Stimulated activated CD8-positive, alpha-beta memory T cell treated with anti-CD3 and anti-CD28 coated beads, Interleukin-7, amount 100 ng/mL, for 4 hours (primary cell): ENCODE measurements at places on chromosomes 7 and 10.

- no peak for DNase-seq
These were observed 1.1 kb upstream of the EIF4H start for GRCh38 chr7:74173074-74173473.

- DNase-seq = no peak
These were observed 134.6 kb downstream of the RNF216 start for GRCh38 chr7:5646846-5647245.

GRCh38 chr10:23534326-23534725 is 95.5 kb downstream of the OTUD1 start:
- DNase-seq = no peak

GRCh38 chr7:81064426-81064825 is 145.6 kb upstream of the SEMA3C start:
- DNase-seq = no peak

DNA sequence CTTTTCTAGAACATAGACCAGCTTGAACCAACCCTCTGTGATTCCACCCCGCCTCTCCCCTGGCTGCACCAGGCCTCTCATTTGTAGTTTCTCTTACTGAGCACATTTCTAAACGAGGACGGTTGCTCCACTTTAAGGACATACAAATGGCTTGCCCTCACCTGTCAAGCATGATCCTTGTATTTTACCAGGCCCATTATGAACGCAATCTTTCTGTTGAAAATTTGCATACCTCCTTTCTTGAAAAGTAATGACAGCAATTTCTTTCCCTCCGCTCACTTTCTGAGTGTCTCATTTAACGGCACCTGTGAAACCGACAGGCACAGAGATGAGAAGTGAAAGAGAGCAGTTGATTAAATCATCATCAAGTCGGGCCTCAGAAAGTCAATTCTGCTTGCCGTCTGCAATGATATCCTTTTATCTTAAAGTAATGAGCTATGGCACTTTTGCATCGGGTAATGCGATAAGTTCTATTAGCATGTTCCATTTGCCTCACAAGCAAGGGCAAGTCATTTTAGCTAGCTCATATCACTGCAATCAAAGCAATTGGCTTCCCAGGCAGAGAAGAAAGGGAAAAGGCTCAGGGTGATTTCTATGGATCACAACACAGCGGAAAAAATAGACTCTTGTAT is 705.6 kb upstream of the GALNT17 start:
- no peak for DNase-seq

DNA sequence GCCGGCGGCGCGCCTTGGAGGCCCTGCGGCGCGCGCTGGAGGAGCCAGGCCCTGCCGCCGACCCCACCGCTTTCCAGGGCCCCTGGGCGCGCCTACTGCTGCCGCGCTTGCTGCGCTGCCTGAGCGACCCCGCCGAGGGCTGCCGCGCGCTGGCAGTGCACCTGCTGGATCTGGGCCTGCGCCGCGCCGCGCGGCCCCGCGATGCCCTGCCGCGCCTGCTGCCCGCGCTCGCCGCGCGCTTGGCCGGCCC is 280 bp downstream of the DNAAF5 start:
- DNase-seq = no peak

DNA sequence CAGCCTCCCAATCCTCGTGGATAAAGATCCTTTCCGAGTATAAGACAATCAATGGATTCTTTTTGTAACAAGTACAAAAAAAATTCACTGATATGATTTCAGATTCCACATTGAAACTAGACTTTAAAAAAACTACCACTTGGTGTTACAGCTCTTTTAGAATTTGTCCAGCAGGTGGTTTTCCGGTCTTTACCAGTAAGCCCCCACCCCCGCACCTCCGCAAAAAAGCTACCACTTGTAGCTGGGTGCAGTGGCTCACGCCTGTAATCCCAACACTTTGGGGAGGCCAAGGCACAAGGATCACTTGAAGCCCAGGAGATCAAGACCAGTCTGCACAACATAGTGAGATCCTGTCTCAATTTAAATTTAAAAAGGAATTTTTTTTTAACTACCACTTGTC is 19.8 kb downstream of the IGF2BP3 start:
- no peak for DNase-seq

DNA sequence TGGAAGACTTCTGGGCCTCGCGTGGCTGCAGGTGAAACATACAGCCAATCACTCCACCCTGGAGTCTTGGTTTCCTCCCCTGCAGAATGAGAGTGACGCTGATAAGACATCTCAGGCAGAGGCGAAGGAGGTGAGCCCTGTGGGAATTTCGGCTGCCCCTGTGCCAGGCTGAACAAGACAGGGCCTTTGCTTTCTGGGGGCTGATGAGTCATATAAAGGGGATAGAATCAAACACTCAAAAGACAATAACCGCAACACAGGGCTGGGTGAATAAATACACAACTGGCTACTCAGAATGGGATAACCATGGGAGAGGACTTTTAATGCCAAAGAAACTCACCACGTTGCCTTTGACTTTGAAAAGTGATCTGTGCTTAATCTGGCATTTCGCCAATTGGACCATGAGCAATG is 143.8 kb downstream of the KCNMA1 start:
- no peak for DNase-seq

DNA sequence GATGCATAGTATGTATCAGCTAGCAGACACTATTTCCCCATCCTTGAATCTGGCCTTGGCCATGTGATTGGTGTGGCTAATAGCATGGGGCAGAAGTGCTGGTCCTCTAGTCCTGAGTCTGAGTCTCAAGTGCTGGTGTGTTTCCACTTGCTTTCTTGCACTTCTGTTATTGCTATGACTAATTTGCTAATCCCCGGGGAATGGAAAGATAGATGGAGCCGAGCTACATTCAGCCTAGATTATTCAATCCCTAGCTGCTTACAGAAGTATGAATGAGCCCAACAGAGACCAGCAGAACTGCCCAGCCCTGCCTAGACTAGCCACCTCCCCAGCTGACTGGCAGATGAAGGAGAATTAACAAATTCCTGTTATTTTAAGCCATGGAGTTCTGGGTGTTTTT is 53.2 kb upstream of the SYPL1 start:
- no peak for DNase-seq

DNA sequence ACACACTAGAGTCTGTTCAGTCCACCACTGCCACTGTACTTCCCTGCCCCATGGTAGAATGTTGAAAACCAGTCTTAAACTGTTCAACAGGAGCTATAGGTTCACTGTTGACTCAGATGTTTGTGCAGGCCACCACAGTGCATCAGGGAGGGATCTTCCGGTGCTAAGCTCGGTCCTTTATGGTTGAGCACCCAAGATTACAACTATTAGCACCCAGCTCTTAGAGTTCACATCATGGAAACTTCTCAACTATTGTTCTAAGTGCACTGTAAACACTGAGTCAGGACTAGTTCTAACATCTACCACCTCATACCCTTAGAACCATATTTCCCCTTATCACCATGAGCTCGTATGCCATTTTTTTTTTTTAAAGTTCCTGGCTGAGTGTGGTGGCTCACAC is 97.1 kb upstream of the MXI1 start:
- no peak for DNase-seq

DNA sequence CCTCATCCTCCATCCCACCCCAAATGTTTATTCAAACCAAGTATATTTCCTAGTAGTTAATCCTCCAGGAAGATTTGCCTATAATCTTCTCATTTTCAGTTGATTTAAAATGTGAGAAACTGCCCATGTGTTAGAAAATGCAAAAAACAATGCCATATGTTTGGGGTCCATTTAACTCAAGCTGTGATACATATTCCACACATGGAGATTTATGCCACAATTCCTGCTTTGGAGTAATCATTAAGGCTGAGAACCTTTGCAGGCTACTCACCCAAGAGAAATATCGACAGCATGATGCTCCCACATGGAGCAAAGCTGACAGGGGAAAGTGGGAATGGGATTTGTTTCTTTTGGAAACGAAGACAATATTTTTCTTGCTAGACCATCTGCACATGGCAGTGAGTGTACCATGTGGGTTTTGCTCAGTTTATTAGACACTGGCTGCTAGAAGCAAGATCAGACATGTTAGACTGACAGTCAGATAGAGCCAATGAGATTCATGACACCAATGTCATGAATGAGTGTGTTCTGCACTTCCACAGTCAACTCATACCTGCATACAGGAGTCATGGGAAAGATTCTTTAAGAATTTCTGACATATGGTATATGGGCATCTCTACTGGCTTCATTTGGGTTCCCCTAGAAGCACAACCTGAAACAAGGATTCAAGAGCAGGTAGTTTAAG is 3.4 kb upstream of the GRM8 start:
- DNase-seq = no peak

GRCh38 chr7:14507617-14508016 is 394.9 kb downstream of the DGKB start:
- no peak for DNase-seq

DNA sequence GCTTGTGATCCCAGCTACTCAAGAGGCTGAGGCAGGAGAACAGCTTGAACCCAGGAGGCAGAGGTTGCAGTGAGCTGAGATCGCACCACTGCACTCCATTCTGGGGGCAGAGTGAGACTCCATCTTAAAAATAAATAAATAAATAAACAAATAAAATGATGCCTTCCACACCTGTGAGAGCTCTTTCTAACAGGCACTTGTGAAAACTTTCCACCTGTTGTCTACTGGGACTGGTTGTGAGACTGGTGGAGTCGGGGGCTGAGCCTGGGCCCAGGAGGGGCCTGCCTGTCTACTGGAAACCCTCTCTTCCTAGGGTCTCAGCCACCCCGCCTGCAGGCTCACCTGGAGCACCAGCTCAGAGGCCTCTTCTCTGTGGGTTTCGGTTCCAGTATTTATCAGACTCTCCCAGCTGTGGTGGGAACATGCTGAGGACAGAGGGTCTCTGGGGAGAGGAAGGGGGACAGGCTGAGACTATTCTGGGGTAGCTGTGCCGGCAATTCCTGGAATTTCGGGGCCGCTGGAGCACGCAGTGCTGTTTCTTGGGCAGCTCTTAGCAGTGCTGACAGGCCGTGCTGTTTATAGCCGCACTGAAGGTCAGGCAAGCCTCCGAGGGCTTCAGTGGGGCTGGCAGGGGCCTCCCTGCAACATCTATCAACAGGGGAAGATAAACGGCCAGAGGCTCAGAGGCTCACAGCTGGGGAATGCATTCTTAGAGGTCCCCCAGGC is 3.8 kb downstream of the LDB3 start:
- no peak for DNase-seq

- DNase-seq = no peak
These were observed 158.9 kb upstream of the ASAH2 start for GRCh38 chr10:50410066-50410811.

DNA sequence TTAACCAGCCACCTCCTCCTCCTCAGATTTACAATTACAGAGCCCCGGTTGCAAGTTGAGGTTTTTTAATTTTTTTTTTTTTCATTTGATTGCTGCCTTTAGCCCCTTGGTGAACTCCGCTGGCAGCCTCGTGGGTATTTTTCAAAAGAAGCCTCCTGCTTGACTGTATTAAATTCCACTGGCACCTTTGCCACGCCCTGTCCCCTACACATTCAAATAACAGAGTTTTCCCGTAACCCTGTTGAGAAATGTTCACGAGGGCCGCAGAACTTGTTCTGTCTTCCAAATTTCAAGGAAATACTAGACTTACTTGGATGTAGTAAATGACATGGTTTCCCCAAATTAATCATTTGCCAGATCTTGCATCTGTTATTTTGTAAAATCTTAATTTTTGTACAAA is 167.0 kb downstream of the ARID5B start:
- no peak for DNase-seq

DNA sequence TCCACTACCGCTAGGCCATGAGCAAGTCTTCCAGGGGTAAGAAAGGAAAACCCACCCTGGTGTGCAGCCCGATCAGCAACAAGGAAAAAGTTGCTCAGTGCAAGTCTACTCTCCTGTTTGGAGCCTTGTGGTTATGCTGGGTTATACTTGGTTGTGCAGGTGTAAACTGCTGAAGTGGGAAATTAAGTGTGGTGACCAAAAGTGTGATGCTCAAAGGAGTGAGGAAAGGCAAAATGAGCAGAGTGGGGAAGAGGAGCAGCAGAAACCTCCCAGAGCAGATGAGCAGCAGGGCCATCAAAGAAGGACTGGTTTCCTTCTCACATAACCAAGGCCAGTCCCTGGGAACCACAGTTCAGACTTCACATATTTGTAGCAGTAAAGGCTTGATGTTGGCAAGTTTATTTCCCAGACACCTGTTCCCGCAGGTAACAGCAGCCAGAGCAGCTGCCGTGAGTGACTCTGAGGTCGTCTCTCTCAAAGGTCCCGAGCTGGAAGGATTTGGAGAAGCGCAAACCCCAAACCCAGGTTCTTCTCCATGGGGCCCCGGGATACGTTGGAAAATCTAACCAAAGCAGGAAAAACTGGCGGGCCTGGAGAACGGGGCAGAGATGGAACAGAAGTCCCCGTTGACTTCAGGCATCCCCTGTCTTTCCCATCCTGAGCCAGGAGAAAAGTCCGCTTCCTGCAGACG is 607 bp upstream of the SMO start:
- no peak for DNase-seq

GRCh38 chr7:78218051-78218450 is 419.5 kb downstream of the PHTF2 start:
- no peak for DNase-seq

- DNase-seq = no peak
These were observed 619 bp upstream of the LMTK2 start for GRCh38 chr7:98105942-98106544.

- DNase-seq = no peak
These were observed 49.0 kb downstream of the SPOCK2 start for GRCh38 chr10:72039377-72039776.

GRCh38 chr7:3429981-3430380 is 128.9 kb downstream of the SDK1 start:
- no peak for DNase-seq
